ENCODE measurements at places on chromosomes 2 and 18.

- DNase-seq: no peak
Observed at GRCh38 chr18:50133526-50133925, 61.4 kb downstream of the MYO5B start.

DNA sequence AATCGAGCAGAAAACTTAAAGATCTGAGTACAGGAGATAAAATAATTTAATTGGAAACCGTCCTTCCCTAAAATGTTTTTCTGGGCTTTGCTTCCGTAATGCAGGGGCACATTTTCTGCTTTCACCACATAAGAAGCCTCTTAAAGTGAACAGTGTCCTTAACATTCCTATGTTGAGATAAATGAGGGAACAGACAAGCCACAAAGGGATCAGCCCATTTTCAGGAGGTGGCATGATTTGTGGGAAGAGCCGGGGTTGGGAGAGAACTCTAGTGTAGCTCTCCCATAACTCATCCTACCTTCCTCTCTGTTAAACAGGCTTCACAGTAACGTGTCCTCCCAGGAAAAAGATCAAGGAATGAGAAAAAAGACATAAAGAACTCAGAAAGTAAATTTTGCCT lies 56.9 kb upstream of the ACVR1C start:
- no peak for DNase-seq

DNA sequence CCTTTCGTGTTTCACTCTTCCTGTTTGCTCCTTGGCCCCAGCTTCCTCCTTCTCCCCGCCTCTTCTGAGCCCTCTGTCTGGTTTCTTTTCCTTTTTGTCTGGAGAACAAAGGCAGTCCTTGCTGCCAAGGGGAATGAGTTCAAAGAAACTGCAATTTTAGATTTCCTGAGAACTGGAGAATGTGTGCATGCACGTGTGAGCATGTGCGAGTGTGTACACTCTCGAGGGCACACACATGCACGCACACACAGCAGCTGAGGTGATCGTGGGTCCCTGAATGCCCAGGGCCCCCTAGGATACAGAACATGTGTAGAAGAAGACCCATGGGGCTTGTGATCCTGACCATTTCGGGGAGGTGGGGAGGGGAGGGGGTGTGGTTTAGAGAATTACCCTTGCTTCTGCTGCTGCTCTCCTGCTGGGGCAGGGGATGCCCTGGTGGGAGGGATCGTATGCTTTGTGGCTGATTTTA lies 151.8 kb downstream of the DYSF start:
- DNase-seq: no peak

DNA sequence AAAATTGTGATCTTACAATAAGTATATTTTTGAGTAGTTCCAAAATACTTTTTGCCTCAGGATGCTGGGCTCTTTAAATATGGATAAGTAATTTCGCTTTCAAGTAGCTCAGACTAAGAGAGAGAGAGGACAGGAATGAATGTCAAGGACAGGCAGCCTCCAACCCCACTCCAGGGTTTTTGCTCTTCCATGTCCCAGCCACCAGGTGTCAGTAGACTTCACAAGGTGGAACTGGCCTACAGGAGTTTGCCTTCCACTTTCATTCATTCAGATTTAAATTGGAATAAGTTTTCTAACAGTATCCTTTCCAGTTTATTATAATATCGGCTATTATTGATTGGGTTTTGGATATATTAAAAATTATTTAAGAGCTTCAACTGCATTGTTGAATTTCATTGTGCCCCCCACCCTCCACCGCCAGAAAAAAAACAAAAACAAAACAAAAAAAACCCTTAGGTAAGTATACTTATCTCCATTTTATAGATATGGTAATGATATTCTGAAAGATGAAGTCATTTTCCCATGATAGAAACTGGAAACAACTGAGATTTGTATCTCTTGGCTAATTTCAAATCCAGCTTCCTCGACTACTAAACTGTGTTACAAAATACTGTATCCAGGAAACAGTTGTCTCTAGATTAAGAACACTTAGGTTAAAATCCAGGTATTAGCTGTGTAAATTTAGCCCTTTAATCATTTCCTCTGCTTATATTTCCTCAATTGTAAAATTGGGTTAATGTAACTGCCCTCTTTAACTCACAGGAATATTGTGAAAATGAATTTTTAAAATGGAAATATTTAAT lies 793.1 kb downstream of the ERBB4 start:
- no peak for DNase-seq

GRCh38 chr2:120674246-120675170 lies 61.2 kb upstream of the GLI2 start:
- no peak for DNase-seq

GRCh38 chr2:44055664-44056063 lies 59.9 kb upstream of the LRPPRC start:
- no peak for DNase-seq

- DNase-seq: no peak
Observed at GRCh38 chr2:61645911-61646310, 107.8 kb upstream of the XPO1 start.

GRCh38 chr2:193738892-193739291 lies 1544.2 kb upstream of the TMEFF2 start:
- DNase-seq: no peak

- DNase-seq: no peak
Observed at GRCh38 chr2:122174061-122174460, 418.6 kb downstream of the TSN start.

GRCh38 chr18:44885507-44885906 lies 204.8 kb downstream of the SETBP1 start:
- DNase-seq: no peak

- no peak for DNase-seq
Observed at GRCh38 chr2:101706819-101707177, 9.3 kb downstream of the MAP4K4 start.

- no peak for DNase-seq
Observed at GRCh38 chr2:109214651-109215371, 85.8 kb downstream of the SH3RF3 start.

- DNase-seq: no peak
Observed at GRCh38 chr2:157901325-157901724, 25.2 kb upstream of the ACVR1 start.

DNA sequence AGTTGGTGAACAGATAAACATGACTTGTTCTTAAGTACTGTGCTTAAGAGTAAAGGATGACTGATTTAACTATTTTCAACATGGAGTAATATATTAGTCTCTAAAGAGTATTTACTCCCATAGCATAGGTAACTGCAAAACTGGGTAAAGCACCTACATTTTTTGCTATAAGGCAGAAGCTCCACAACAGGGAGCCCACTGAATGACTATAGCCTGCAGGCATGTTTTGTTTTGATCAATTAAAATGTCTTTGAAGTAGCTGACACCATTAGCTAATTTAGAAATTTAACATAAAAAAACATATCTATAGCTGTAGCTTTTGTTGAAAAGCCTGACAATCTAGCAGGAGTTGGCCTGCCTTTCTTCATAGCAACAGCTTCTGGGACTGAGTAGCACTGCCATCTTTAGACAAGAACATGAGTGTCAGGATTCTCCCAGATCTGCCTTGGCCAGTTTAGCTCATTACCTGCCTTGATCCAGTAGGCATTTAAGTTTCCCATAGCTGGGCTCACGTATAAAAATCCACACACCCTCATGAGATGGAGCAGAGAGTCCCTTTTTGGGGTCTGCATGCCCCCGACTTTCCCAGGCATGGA lies 1935.1 kb upstream of the PIK3C3 start:
- DNase-seq: no peak

- no peak for DNase-seq
Observed at GRCh38 chr18:50154420-50154819, 40.5 kb downstream of the MYO5B start.

- no peak for DNase-seq
Observed at GRCh38 chr18:55095584-55095983, 136.3 kb upstream of the CCDC68 start.

- DNase-seq: no peak
Observed at GRCh38 chr2:202034249-202035088, 814 bp downstream of the FZD7 start.

DNA sequence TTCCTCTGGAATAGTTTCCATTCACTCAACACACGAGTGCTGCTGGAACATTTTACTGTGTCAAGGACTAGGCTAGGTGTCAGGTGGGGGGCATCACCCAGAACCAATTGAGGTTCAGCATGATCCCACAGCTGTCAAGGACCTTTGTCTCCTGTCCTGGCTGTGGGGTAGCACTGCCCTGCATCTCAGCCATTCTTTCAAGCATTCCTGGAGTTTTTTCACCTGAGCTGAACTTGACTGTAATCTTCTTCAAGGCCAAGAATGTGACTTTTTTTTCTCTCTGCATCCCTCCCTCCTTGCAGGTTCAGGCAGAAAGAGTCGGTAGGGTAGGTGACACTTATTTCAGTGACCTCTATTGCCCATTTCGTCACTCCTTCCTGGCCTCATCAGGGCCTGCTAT lies 3.5 kb downstream of the MAPK4 start:
- DNase-seq: no peak

DNA sequence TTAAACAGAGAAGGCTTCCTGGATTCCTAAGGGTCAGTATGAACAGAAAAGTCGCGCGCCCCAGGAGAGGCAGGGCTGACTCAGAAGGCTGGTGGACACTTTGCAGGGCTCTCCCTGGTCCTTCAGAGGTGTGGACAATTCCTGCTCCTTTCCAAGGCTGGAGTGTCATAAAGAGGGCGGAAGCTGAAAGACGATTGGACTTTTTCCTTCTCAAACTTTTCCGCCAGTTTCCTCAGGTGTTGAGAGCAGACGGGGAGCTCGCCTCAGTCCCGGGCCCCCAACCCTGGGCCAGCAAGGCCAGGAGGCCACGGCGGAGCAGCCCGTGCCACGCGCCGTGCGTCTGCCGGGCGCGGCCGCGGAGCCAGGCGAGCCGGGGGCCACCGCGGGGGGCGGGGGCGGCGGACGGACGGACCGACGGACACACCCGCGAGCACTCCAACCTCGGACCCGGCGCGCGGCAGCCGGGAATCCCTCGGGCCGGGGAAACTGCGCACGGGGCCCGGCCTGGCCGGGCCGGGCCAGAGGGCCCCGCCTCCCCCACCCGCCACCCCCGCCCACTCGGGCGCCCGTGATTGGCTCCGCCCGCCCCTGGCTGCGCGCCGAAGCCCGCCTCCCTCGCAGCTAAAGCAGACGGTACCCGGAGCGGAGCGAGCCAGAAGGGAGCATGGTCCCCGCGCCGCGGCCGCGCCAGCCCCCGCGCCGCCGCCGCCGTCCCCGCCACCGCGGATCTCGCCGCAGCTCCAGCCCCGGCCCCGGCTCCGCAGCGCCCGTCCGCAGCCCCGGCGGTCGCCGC lies at the start of gene KLHL29:
Gene KLHL29, plus strand, starts transcription at position 629 of the 793 bp plus-strand sequence. CDS start 177,018 bp downstream, outside the sequence.
- DNase-seq: peak; percentile 45

DNA sequence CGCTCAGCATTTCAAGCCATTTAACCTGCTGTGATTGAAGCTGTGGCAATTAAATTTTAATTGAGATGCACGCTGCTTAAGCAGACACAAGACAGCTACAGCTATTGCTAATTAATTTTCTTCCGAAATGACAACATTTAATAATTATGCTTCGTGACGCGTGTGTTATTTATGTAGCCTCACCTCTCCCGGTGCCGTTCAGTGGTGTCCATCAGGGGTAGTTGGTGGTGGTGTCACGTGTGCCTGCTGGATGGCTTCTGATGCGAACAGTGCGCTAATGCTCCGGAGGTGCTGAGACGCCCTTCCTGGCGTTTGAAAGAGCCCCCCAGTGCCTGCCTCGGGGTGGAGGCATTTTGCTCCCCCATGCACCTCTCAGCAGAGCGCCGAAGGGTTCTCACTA lies 39.5 kb downstream of the GLI2 start:
- DNase-seq: no peak

- no peak for DNase-seq
Observed at GRCh38 chr2:218130377-218130776, 4.5 kb downstream of the CXCR2 start.

- no peak for DNase-seq
Observed at GRCh38 chr2:2667690-2668089, 336.6 kb upstream of the MYT1L start.

DNA sequence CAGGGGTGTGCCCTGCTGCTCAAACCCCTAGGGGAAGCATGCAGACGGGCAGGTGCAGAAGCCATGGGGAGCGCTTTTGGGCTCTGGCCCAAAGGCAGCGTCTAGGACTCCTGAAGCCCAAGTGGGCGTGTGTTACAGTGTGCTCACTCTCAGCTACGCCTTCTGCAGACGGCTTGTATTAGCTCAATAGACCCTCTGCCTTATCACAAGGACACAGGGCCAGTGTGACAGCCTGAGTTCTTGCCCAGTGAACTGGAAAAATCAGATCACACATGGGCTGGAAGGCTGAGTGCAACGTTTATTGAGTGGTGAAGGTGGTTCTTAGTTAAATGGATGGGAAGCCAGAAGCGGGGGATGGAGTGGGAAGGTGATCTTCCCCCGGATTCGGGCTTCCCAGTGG lies 210.9 kb downstream of the CDH20 start:
- DNase-seq: no peak

GRCh38 chr2:217988840-217989204 lies 14.0 kb downstream of the TNS1 start:
- no peak for DNase-seq

- no peak for DNase-seq
Observed at GRCh38 chr18:76844144-76844543, 21.8 kb downstream of the ZNF236 start.

- DNase-seq: no peak
Observed at GRCh38 chr2:181483211-181483610, 26.0 kb downstream of the ITGA4 start.

DNA sequence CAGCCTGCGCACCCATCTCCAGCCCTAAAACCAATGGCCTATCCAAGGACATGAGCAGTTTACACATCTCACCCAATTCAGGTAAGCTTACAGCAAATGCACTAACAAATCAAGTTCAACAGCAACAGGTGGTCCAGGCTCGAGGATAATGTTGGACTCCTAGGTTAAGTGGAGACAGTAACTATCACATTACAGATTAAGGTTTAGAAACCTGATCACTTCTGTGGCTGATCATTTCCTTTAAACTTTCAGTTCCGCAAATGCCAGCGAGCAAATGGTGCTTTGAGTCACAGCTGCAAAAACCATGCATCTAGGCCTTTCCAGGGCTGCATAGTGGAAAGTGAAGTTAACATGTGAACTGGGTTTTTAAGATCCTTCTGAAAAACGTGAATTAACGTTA lies 259.4 kb downstream of the GBX2 start:
- DNase-seq: no peak
